T-helper 2 cell treated with Interferon-gamma antibody and Interleukin-4, amounts not matched to agents 5 μg/mL and 100 μg/mL, for 36 hours (primary cell): ENCODE measurements at places on chromosomes 4 and X.

- no peak overlapping the region for H3K27ac ChIP-seq
- DNase-seq, result no peak
- H3K4me1 ChIP-seq, result no peaks in the 10 kb centered on the region
Observed at GRCh38 chr4:135921081-135921480, 1611.2 kb downstream of the PCDH18 start.

GRCh38 chrX:139199933-139200332 is 330.6 kb upstream of the F9 start:
- no peak for DNase-seq
- no peaks in the 10 kb centered on the region for H3K4me1 ChIP-seq
- no peaks in the 10 kb centered on the region for H3K36me3 ChIP-seq
- H3K27ac ChIP-seq, result no peak overlapping the region

DNA sequence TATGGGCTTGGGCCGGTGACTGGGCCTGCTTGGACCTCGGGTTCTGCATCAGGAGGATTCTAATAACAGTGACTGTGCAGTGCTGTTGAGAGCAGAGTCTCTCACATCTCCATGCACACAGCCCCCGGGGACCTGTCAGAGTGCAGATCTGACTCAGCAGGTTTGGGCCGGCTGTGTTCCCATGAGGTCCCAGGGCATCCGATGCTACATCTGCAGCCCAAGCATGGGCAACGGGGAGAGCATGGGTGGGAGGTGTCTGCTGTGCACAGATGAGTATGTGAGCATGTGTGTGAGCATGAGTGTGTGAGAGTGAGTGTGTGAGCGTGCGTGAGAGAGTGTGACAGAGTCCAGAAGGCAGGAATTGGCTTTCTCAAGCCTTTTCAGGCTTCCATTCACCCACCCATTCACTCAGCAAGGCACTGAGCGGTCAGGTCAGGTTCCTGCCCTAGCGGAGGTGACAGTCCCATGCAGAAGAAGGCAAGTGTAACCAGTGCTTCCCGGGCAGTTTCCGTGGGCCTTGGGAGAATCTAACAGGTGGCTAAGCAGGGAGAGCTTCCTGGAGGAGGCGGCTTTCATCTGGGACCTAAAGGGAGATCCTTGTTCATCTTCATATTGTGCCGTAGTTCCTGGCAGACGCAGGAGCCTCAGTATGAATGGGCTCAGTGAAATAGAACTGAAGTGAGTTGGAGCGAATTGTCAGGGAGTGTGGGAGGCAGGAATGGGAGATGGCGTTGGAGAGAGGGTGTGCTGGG is 62.6 kb downstream of the SORCS2 start:
- no peak overlapping the region for H3K27ac ChIP-seq
- H3K4me3 ChIP-seq, result no peak overlapping the region
- H3K36me3 ChIP-seq, result no peaks in the 10 kb centered on the region
- no peaks in the 10 kb centered on the region for H3K4me1 ChIP-seq

DNA sequence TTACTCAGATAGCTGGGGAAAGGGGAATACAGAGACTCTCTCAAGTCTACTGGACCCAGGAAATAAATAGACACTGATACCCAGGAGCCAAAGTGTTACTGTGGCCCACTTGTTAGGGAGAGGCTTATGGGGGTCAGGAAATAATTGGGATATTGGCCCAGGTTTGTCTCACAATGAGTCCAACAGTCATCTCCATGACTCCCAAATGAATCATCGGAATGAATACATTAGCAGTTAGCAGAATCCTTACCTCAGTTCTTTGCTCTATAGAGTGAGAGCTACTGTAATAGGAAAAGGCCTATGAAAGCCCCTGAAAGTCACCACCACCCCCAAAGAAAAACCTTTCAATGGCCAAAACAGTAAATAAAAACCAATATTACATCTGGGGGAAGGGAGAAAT is 42.4 kb upstream of the ARHGEF6 start:
- H3K4me3 ChIP-seq, result no peak overlapping the region
- no peaks in the 10 kb centered on the region for H3K4me1 ChIP-seq
- H3K27ac ChIP-seq, result no peak overlapping the region
- no peak for DNase-seq
- H3K27me3 ChIP-seq, result no peaks in the 10 kb centered on the region

- peaks cover 5% of the 10 kb centered on the region for H3K27me3 ChIP-seq
- H3K4me1 ChIP-seq, result peaks cover 10% of the 10 kb centered on the region
- no peak overlapping the region for H3K4me3 ChIP-seq
Observed at GRCh38 chr4:51840781-51841180, 2.2 kb upstream of the DCUN1D4 start.

DNA sequence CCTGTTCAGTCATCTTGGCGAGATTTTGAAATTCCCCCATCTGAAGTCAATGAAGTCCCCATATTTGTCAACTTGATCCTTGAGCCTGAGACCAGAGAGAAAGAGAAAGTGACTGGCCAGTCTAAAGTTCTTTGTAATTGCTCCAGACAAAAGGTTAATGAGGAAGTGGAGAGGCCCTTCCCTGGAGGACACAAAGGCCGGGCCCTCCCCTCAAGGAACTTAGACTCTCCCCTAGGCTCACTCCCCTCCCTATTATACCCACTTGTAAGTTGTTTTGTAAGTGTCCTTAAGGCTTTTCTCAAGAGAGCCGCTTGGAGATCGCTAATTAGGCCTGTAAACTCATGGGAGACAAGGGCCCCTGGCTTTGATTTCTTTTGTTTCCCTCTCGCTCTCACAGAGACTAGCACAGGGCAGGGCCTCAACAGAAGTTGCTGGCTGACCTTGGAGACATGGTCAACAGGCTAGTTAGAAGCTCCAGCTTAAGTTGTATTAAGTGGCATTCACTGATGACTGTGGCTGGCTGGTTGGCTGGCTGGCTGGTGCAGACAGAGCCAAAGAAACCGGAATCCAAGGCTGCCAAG is 20.3 kb upstream of the GPC4 start:
- no peaks in the 10 kb centered on the region for H3K27me3 ChIP-seq
- H3K36me3 ChIP-seq, result no peaks in the 10 kb centered on the region
- no peak for DNase-seq

DNA sequence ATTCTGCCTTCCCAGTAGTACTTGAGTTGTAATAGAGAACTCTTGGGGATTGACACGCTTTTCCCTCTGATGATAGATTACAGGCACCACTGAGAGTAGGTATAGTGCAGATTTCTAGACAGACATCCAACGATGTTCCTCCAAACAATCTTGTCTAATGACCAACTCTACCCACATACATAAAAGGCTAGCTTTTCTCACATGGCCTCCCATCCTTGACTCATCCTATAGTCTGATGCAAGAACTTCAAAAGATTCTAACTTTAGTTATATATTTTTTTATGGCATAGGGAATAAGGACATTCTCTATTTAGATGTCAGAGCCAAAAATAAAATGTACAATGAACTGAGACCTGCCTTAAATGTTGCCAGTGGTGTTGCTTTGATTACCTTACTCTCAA is 60.9 kb downstream of the GLRA2 start:
- H3K27ac ChIP-seq, result no peak overlapping the region
- no peak overlapping the region for H3K4me3 ChIP-seq
- no peaks in the 10 kb centered on the region for H3K36me3 ChIP-seq
- no peaks in the 10 kb centered on the region for H3K4me1 ChIP-seq
- DNase-seq, result no peak

- peak overlapping the region; percentile 71 for H3K27ac ChIP-seq
- H3K4me3 ChIP-seq, result peak overlapping the region; percentile 39
- no peaks in the 10 kb centered on the region for H3K27me3 ChIP-seq
- peaks cover 8% of the 10 kb centered on the region for H3K4me1 ChIP-seq
- peaks cover 7% of the 10 kb centered on the region for H3K36me3 ChIP-seq
Observed at GRCh38 chr4:74206088-74206825, 48.3 kb downstream of the MTHFD2L start.

DNA sequence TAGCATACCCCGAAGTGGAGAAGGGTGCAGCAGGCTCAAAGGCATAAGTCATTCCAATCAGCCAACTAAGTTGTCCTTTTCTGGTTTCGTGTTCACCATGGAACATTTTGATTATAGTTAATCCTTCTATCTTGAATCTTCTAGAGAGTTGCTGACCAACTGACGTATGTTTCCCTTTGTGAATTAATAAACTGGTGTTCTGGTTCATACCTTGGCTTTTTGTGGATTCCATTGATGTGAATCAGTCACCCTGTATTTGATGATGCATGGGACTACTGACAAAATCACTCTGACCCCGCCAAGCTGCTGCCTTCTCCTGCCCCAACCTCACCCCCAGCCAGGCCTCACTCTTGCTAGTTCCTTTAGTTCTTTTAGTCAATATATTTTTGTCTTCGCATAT is 32.7 kb downstream of the F9 start:
- no peaks in the 10 kb centered on the region for H3K36me3 ChIP-seq
- no peaks in the 10 kb centered on the region for H3K4me1 ChIP-seq
- no peak overlapping the region for H3K27ac ChIP-seq
- H3K4me3 ChIP-seq, result no peak overlapping the region

DNA sequence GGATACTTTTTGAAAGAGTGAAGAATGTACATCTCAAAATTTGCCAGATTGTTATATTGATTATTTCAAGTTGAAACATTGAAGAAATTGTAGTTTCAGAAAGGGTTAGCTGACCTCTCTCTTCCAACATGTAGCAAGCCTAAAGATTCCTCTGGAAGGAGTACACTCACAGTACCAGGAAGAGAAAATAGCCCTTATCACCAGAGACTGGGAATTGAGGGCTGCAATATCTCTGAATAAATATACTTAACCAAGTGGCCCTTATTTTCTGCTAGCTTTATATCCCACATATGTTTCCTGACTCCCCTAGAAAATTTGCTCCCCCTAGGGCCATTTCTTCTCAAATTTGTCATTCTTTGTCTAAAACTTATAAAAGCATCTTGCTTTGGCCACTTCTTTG is 332.2 kb downstream of the GASK1B start:
- no peak overlapping the region for H3K4me3 ChIP-seq
- H3K36me3 ChIP-seq, result no peaks in the 10 kb centered on the region
- no peak for DNase-seq
- H3K27me3 ChIP-seq, result no peaks in the 10 kb centered on the region
- H3K27ac ChIP-seq, result no peak overlapping the region

DNA sequence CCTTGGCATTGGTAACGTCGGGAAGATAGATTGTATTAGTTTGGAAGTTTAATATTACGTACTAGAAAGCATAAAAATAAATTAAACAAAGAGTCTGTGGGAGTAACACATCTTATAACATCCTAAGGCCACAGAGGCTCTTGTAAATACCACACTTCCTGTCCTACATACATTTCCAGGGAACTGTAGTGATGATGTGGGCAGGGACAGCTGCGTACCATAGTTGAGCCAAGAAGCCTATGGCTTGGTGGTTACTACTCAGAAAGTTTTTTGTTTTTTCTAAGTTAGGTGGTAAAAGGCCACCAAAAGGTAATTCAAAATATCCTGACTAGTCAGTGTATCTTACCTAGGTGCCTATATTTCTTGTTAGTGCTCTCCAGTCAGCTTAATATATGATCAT is 4.6 kb upstream of the ANKRD50 start:
- peaks cover 6% of the 10 kb centered on the region for H3K4me1 ChIP-seq
- H3K27me3 ChIP-seq, result peaks cover 10% of the 10 kb centered on the region
- DNase-seq, result no peak
- H3K36me3 ChIP-seq, result no peaks in the 10 kb centered on the region

- H3K4me1 ChIP-seq, result no peaks in the 10 kb centered on the region
- DNase-seq, result no peak
- no peaks in the 10 kb centered on the region for H3K36me3 ChIP-seq
- no peaks in the 10 kb centered on the region for H3K27me3 ChIP-seq
Observed at GRCh38 chr4:21649391-21650090, 299.0 kb downstream of the KCNIP4 start.

- no peak overlapping the region for H3K4me3 ChIP-seq
- no peaks in the 10 kb centered on the region for H3K4me1 ChIP-seq
- H3K27me3 ChIP-seq, result peaks cover 6% of the 10 kb centered on the region
- no peak overlapping the region for H3K27ac ChIP-seq
- H3K36me3 ChIP-seq, result no peaks in the 10 kb centered on the region
- DNase-seq, result no peak
Observed at GRCh38 chr4:128579154-128579853, 230.2 kb upstream of the JADE1 start.

DNA sequence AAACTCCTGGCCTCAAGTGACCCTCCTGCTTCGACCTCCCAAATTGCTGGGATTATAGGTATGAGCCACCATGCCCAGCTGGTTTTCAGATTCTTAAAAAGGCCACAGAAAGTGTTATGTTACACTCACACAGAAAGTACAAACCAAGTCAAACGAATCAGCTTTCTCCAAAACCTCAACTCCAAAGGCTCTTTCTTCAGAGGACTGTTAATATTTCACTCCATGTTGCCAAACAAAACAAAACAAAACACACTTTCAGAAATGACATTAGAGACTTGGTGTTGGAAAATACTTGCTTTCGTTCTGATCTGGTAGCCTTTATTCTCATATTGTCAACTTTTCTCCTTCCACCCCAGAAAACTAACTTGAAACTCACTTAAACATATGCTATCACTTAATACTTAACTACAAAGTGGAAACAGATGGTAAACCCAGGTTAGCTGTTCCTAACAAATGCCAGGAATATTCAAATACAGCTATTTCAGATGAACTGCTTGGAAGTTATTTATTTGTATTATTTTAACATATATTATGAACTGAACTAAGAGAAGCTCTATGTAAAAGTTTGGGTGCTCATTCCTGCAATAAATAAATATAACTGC is 34.7 kb downstream of the RLIM start:
- no peak overlapping the region for H3K4me3 ChIP-seq
- H3K36me3 ChIP-seq, result peaks cover 13% of the 10 kb centered on the region
- no peaks in the 10 kb centered on the region for H3K27me3 ChIP-seq
- H3K27ac ChIP-seq, result no peak overlapping the region
- peaks cover 2% of the 10 kb centered on the region for H3K4me1 ChIP-seq

DNA sequence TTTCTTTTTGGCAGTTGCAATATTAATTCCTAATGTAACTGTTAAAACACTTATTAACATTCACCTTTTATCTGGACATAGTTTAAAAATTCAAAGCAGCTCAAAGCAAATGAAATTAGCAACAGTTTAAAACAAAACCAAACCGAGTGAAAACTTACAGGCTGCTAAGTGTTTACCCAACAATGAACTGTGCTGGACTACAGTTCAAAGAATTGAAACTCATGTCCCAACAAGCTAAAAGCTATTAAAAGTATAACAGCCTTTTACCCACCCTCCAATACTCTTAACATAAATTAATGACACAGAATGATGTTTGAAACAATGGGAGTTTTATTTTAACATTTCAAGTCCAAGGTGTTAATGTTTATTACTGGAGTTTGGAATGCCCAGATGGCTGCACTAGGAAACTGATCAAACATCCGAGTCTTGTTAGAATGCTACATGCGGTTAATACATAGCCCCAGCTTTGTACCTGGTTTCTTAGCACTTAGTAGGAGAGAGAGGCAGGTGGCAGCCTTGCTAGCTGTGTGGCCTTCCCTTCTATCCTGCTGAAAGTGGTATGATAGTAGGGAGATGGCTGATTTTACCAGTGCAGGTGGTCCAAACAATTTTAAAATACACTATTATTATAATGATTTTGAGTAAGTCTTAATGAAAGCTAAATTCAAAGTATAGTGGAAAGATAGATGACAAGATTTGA is 21.1 kb upstream of the FRYL start:
- H3K27me3 ChIP-seq, result no peaks in the 10 kb centered on the region
- peaks cover 1% of the 10 kb centered on the region for H3K4me1 ChIP-seq
- no peak overlapping the region for H3K27ac ChIP-seq
- no peak overlapping the region for H3K4me3 ChIP-seq
